Spleen (tissue), 13 donors: ENCODE measurements at places on chromosomes 3 and 15. TPM values are rescaled to one million over a fixed set of nuclear protein-coding genes. Genes with fewer than 3 reads are reported as not detected.
A peak's percentile ranks its signal among the peaks of the same experiment; 100 is the strongest.

DNA sequence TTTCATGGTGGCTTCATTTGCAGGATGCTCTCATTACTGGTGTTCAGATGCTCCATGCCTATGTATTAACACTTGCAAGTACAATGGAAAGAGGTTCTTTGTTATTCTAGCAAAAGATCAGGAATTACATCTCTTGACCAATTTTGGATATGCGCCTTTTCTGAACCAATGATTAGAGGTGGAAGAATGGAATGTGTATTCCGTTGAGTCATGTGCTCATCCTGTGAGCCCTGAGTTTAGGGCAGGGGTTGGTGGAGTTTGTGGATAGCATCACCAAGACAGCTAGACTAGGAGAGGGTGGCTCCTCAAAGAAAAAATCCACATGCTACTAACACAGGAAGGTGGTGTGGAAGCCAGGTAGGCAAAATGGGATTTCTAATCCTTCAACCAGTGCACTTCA is 80.7 kb upstream of the SLC25A26 start:
- DNase-seq, result no peak

DNA sequence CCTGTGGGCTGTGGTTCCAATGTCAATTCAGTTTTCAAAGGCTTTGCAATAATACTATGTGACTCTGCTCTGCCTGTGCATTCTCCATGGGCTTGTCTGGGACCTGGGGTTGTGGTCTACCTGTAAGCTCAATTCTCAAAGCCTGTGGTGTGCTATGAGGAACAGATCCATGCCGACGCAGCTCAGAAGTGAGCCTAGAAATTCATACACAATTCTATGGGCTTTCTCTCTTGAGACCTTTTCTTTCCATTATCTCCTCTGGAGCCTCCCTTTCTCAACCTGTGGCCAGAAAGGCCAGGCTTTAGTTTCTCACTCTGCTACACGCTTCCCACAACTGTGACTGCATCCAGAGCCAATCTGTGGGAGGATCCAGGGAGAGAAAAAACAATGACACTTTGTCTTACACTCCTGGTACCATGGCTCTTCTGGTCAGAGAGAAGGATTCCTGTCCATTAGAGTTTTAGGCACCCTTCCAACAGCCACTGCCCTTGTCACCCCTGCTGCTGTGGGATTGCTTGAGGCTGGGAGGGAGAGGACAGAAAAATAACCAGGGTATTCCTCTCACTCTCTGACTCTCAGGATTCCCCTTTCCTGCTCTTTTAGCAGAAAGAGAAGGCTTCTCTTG is 34.1 kb upstream of the KLF13 start:
- DNase-seq, result no peak

DNA sequence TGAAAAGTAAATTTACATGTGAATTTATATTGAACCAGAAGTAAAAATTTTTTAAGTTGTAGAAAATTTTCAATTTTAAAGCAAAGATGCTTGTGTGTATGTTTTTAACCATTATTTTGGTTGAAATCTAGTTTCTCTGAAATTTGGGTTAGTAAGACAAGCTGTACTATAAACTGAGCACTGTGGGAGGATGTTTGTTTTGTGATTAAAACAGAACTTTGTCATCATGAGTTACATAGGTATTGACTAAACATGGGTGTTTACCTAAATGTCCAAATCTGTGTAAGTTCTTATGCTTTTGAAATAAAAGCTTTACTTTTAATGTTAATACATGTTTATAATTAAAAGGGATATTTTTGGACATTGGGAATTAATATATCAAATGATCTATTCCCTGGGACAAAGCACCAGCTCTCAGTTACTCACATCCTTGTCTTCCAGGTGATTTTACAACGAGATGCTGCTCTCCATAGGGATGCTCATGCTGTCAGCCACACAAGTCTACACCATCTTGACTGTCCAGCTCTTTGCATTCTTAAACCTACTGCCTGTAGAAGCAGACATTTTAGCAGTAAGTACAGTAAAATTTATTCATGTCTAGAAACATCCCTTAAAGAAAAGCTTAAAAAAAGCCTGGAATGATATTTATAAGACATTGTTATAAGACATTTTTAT is 32.7 kb downstream of the RNF13 start:
- no peak for DNase-seq

GRCh38 chr3:127035677-127036076 is 52.8 kb downstream of the PLXNA1 start:
- DNase-seq, result peak; percentile 85

Gene MNS1
- total RNA-seq, result 1.6 TPM

Gene SKIL
- total RNA-seq, result 43.2 TPM
